ENCODE measurements at places on chromosomes 3 and 15.

GRCh38 chr3:169295912-169296570, 367.5 kb downstream of the MECOM start:
- DNase-seq = no peak

DNA sequence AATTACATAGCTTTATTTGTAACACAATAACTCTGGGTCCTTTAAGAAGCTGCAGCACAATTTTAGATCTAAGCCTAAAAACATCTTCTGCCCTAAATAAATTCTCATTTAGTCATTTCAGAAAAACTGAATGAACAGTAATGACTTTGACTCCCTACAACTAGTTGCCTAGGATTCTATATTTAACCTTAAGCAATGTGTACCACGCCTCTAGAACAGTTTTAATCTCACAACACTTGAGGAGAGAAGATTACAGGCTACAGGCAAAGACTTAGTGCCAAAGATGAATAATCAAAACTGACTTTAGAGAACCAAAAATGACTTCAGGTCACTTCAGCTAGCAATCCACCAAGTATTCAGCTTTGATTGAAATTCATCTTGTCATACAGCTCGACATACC, 192.8 kb downstream of the ULK4 start:
- no peak for DNase-seq

DNA sequence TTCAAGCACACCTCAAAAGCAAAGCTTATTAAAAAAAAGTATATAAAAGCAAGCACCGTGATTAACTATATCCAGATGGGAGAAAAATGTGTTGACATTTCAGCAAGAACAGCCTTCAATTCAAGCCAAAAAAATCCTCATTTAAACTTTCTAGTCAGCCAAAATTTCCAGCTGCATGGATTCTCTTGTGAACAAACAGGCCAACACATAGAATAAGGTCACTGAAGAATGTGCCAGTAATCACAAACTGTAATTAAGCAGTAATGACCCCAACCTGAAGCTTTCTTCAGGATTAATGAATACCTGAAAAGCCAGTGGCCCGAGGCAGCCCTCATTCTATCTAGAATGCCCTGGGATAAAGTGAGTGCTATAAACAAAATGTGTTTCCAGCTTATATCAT, 130.7 kb upstream of the KCNMB2 start:
- DNase-seq = no peak

- no peak for DNase-seq
Observed at GRCh38 chr15:90053685-90054466, 48.4 kb downstream of the IDH2 start.

DNA sequence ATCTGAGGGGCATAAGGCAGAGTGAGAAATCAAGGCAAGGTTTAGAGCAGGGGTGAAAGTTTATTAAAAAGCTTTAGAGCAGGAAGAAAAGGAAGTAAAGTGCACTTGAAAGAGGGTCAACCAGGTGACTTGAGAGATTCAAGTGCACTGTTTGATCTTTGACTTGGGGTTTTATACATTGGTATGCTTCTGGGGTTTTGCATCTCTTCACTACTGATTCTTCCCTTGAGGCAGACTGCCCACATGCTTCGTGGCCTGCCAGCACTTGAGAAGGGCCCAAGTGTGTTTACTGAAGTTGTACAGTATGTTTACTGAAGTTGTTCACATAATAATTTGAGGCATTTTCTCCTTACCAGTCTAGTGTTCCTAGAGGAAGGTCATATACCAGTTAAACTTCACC, 367.0 kb upstream of the UBE2E2 start:
- DNase-seq = no peak

DNA sequence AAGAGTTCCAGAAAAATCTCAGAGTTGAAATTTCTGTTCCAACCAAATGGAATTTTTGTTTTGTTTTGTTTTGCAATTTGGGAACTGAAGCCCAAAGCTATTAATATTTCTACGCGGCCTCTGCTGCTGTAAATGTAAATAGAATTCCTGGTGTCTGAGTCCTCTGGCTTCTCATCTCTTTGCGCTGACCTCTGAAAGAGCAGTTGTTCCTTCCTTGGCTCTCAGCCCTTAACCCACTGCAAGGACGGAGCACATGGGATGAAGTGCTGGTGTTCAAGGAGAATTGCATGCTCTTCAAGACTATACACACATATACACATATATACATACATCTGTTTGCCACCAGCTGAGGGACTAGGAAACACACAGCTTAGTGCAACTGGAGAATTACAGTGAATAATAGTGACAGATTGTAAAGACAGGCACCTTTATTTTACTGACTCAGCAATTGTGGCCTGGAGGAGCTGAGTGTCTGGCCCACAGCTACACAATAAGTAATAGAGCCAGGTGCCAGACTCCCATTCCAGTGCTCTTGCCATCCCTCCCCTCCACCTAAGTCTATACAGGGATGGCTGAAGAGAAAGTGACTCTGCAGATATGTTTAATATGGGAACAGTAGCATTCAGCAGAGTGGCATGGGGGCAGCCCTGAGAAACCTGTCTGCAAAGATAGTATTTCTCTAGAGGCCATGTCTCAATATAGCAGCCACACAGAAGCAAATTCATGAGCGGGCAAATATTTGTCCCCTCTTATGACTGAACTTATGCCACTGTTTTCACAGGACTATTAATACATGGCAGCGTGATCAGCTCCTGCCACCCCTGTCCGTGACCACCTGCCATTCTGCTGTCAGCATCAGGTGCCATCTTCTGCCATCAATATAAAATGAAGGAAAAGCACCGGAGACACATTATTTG, 42.3 kb downstream of the NEK10 start:
- DNase-seq = no peak

DNA sequence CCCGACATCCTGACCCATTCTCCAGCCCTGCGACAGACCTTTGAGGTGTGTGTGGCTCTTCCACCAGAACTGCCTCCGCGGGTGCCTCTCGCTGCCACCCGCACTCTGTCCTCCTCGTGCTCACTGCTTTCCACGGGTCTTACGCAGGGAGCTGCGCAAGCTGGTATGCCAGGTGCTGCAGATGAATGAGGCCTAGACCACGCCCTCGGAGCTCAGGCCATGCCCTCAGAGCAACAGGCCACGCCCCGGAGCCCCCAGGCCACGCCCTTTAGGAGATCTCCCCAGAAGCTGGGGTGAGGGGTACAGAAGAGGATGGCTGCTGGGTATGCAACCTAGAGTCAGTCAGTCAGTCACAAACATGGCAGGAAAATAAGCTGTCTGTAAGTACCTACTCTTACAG, 300.3 kb downstream of the GABRG3 start:
- no peak for DNase-seq

GRCh38 chr3:194723846-194724618, 38.3 kb downstream of the FAM43A start:
- DNase-seq = no peak

- no peak for DNase-seq
Observed at GRCh38 chr3:28018925-28019718, 222.3 kb upstream of the CMC1 start.

GRCh38 chr15:66089049-66089448, 164.5 kb downstream of the MEGF11 start:
- DNase-seq = no peak
